Fibroblast of the aortic adventitia (primary cell): ENCODE measurements at places on chromosomes 7 and 10. TPM values are rescaled to one million over a fixed set of nuclear protein-coding genes. Genes with fewer than 3 reads are reported as not detected.

GRCh38 chr10:33412653-33413361, 78.3 kb upstream of the NRP1 start:
- peak; percentile 94 for DNase-seq

DNA sequence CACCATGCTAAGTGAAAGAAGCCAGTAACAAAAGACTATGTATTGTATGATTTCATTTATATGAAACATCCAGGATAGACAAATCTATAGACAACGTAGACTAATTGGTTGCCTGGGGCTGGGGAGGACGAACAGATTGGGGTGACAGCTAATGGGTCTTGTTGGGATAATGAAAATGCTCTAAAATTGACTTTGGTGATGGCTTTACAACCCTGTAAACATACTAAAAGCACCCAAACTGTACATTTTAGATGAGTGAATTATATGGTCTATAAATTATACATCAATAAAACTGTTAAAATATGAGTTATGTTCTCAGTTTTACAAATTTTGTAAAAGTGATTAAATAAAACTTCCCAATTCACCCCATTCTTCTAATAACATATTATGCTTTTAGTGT, 261.5 kb downstream of the ELMO1 start:
- no peak for DNase-seq

- no peak for DNase-seq
Measured at GRCh38 chr7:129252128-129252527, 27.3 kb downstream of the AHCYL2 start.

GRCh38 chr10:71708897-71709882, 10.4 kb downstream of the C10orf105 start:
- no peak for DNase-seq

DNA sequence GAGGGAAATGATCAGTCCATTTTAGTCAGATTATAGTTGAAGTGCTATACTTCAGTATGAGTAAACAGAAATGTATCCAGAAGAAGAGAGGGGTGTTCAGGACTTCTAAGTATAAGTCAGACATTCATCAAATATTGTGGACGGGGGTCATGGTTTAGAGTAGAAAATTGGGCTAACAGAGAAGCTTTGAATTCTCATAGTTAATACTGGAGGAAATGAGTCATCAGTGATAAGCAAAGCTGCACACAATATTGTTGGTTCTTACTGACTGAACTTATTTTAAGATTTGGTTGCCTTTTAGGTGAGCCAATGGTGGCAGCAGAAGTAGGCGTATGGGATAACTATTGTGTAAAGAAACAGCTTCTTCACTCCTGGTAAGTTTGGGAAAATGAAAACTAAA, 1.7 kb upstream of the SUMF2 start:
- peak; percentile 83 for DNase-seq

GRCh38 chr10:51386248-51386885, 312.1 kb downstream of the PRKG1 start:
- peak; percentile 81 for DNase-seq

DNA sequence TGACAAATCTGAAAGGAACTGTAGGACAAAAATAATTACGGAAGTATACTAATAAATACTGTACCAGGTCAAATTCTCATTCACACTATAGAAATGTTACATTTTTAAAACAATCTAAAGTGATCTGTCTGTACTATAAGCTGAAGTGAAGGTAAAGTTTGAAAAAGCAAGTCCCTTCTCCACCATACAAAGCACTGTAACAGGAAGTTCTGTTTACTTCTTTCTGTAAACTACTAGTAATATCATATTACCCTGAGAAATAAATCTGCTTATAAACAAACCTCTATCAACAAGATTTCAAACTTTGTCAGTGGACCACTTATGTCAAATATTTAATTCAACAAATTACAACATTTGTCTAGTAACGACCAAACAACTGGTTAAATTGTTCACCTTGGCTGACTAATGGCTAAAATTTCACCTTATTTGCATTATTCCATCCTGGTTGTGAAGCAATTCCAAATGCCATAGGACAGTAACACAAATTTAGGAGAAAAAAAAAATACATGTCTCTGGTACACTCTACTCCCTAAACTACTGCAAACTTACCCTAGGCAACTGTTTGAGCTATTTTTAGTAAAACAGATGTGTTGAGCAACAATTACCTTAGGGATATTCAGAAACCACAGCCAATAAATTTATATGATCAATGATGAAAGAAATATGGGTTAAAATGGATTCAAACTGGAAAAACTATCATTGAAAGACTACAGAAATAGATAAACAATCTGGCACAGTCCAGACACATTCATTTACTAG, 126.0 kb downstream of the NRBF2 start:
- DNase-seq, result no peak

GRCh38 chr10:23065181-23065948, 30.0 kb upstream of the MSRB2 start:
- peak; percentile 89 for DNase-seq

Gene SSC4D
- total RNA-seq, result 0.36 and 1.5 TPM in 2 replicates

Gene FAM131B
- 3.2 and 4.0 TPM in 2 replicates for total RNA-seq

Gene WEE2
- total RNA-seq, result under 0.01 TPM in 1 of 2 replicates, not detected in the other

Gene ANKRD61
- not detected in 2 replicates for total RNA-seq

Gene TFAM
- total RNA-seq, result 24.9 and 43.7 TPM in 2 replicates

Gene SLC39A12
- not detected in 2 replicates for total RNA-seq
